ENCODE measurements at places on chromosomes 6 and 20.

GRCh38 chr20:58224974-58225373, 3.5 kb downstream of the ANKRD60 start:
- no peak for DNase-seq

DNA sequence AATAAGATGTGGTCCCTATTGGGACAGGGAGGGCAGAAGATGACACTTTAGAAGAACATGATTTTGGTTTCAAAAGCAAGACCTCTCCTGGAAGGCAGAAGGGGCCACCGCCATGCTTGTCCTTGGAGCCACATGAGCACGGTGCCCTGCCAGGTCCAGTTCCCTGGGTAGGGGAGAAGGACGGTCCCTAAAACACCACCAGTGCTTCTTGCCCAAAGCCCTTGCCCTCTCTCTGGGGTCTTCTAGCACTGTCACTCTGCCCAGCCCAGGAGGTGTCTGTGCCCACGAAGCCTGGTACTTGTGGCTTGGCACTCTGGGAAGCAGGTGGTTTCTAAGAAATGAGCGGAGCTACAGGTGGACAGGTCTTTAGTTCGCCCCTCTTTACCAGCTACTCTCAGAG, 46.0 kb downstream of the PLCG1 start:
- no peak for DNase-seq

DNA sequence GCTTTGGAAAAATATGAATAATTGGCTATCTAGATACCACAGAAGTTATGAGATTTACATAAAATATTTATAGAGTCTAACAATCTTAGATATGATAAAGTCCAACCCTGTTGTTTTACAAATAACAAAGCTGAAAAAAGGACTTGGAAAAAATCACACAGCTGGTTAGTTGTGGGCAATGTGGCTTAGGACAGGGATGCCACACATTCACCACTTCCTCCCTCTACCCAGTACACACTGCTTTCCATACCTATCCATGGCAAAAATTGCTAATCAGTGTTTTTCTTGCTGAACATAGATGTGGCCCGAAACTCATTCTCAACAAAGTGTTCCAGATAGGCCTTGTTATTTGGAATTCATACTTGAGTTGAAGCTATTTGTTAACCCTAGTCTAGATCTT, 147.3 kb upstream of the BMP5 start:
- no peak for DNase-seq

- DNase-seq, result no peak
Observed at GRCh38 chr20:34074101-34074760, 37.8 kb downstream of the EIF2S2 start.

DNA sequence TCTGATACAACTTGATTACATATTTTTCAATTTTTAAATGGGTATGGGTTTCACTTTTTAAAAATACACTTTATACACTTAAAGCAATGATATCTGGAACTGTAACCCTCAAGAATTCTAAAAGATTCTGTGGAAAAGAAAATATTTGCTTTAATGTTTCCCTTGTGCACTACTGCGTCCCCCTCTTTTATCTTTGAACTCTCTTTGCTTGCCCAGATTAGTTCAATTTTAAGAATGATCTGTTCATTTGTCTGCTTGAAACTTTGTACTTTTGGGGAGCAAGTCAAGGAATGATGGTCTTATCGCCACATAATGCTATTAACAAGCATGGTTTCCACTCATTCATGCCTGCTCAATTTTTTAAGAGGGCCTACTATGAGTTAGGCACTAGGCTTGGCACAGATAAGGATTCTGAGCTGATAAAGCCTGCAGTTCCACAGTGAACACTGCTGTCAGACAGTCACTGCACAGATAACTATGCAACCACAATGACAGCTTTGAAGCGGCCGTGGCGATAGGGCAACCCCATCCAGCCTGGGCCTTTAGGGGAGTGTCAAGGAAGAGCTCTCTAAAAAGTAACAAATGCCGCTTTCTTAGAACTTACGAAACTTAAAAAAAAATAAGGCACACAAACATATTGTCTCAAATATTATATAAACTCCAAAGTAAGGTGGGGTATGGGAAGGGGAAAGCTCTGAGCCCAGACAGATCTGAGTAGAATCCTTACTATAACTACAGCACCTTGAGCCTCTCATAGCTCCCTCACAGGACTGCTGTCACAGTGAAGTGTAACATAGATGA, 29.7 kb downstream of the FYN start:
- DNase-seq, result peak; percentile 38

DNA sequence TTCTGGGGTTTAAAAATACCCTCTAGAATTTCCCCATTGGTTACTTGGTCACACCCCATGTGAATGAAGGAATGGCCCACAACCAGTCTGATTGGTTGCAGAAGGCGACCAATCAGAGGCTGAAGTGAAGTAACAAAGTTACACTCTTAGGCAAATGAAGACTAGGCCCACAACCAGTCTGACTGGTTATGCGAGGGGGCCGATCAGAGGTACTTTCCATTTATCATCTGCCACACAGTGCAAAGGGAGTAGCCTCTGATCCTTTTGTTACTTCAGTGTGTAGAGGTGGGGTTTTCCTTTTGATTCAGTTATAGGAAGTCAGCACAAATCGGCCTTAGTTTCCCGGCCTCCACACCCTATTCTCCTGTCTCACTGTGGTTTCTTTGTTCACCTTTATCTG, 61.2 kb upstream of the SGK1 start:
- no peak for DNase-seq

GRCh38 chr6:126063512-126064146, 77.3 kb downstream of the TRMT11 start:
- no peak for DNase-seq

DNA sequence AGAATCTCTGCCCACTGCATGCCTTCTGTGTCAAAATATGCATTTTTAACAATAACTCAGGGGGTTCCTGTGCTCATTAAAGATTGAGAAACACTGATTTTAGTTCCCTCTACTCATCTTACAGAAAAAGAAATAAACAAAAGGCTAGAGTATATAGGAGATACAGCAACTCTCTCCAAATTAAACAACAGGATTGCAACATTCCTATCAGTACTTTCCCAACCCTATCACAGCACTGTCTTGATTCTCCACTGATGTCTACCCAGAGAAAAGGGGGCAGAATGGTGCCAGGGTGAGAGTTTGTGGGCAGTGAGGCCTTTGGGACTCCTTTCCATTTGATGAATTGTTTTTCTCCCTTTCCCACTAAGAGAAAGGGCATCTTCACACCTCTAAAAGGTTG, 4.7 kb downstream of the OTOR start:
- no peak for DNase-seq

All from activated CD8-positive, alpha-beta memory T cell treated with anti-CD3 and anti-CD28 coated beads for 4 hours (primary cell).